Liver (tissue), 10 donors: ENCODE measurements at places on chromosomes 6 and 20. TPM values are rescaled to one million over a fixed set of nuclear protein-coding genes. Genes with fewer than 3 reads are reported as not detected.

DNA sequence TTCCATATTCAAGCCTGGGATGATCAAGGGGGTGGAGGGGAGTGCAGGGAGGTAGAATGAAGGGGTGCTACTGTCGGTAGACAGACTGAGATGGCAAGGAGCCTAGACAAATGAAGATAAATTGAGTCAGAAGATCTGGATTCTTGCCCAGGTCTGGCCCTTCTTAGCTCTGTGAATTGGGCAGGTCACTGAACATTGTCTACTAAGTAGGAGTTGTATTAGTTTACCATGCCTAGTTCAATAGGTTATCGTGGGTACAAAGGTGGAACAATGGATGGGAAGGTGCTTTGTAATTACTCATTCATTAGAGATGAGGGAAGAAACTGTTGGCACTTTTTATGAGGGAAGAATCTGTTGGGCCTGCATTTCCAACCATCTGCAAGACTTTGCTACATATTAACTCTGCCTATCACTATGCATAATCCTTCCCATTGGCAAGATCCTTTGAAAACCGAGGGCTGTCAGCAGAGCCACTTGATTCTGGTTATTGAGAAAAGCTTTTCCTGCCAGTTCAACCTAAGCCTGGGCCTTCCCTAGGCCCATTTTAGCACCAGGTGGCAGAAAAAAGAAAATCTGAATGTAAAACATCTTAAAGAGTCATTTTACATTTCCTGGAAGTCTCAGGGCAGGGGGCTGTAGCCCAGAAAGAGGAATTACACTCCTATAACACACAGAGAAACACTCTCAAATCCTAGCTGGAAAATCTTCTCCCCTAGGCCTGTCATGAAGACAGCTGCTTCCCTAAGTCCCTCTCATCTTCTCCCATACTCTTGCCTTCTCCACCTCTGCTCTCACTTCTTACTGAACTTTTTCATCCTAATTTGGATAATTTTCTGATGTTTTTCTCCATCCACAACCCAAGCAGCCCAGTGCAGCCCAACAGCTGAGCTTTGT lies 103.5 kb downstream of the CD24 start:
- no peak for DNase-seq

DNA sequence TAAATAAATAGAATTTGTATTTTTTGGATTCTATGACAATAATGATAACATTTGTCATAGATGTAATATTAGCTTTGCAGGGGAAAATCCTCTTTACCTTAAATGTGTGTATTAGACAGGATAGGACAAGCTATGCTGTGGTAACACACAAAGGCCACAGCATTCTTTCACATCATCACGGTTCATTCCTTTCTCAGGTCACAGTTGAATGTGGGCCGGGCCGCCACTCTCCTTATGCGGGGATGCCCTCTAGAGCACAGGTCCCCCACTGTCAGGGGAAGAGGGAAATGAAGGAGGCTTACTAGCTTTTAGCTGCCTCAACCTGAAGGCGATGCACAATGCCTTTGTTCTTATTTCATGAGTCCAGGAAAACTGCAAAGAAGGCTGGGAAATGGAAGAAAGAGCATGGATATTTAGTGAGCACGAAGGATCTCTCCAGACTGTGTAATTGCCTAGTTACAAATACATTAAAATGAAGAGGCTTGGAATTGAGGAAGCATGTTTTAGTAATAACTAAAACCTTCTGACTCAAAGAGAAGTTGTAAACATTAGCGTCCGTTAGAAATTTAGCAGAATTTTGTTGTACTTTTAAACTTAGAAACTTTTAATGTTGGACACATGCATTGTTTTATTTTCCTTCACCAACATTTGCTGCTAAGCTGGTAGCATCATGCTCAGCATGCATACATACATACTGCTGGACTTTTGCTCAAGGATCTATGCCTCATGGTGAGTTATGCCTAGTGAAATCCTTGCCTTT lies 248.9 kb upstream of the FOXQ1 start:
- no peak for DNase-seq

DNA sequence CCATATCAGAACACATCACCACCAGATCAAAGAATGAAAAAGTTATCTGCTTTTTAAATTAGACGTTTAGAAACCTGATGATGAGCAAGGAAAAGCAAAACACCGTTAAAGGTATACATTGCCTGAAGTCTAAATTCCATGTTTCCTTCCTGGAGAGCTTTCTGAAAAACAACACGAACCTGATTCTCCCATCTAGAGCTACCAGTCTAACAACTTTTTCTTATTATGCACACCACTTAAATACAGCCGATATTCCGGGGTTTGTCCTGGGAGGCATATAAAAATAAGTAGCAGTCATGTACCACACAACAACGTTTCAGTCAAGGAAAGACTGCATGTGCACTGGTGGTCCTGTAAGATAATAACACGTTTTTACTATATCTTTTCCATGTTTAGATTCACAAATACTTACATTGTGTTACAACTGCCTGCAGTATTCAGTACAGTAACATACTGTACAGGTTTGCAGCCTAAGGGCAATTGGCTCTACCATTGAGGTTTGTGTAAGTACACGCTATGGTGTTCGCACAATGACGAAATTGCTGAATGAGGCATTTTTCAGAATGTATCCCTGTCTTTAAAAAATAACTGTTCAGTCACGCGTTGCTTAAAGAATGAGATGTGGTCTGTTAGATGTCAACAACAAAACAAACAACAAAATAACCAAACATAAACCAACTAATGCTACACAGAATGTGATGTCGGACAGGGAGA lies 19.1 kb upstream of the LYRM2 start:
- DNase-seq, result no peak

DNA sequence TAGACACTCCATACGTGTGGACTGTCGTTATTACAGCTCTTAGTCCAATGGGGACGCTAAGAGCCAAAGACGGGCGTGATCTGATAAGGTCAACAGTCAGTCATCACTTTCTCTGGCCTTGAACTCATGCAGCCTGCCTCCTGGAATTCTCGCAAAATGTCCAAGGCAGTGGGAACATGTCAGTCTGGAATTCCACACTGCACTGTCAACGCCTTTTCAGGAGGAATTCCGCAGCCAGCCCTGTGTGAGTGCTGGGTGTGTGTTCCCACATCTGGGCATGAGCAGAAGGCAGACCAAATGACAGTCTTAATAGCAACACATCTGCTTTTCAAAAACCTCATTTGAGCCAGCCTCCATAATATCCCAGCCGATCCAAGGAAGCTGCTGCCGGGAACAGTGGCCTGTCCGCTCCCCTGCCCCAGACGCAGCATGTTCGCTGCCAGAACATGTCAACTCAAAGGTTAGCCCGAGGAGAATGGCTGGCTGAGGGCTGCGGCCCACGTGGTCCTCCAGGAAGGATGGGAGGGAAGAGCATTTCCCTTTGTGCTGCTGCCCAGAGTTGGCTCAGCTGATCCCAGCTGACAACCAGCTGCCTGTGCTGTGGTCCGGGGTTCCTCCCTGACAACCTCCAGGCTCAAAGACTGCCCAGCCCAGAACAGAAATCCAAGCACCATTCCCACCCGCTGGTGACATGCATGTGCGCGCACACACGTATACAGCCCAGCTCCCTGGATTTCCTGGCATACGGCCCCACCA lies 103.1 kb downstream of the SULF2 start:
- DNase-seq, result no peak

GRCh38 chr20:45611054-45611453 lies 18.5 kb upstream of the WFDC10A start:
- DNase-seq, result no peak

The PSORS1C1 gene
- total RNA-seq, result not detected

The COL9A3 gene
- total RNA-seq, result 0.92 TPM
